Stimulated activated CD8-positive, alpha-beta memory T cell treated with anti-CD3 and anti-CD28 coated beads, Interleukin-7, amount 100 ng/mL, for 48 hours (primary cell): ENCODE measurements at places on chromosomes 6 and 20.
A peak's percentile ranks its signal among the peaks of the same experiment; 100 is the strongest.

DNA sequence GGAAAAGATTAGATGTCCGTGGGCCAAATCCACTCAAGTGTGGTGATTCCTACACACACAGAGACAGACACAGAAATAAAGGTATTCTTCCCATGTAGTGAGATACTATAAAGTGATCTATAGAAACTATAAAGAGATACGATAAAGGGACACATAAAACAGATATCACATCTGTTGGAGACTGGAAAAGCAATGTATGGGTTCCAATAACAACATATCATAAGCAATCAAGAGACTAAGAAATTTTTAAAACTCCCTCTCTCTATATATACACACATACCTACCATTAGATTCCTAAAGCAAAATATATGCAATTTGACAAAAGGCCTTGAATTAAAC lies 5.2 kb downstream of the PPP1R10 start:
- DNase-seq, result no peak

- no peak for DNase-seq
Observed at GRCh38 chr20:49892260-49892659, 23.1 kb downstream of the SPATA2 start.

- no peak for DNase-seq
Observed at GRCh38 chr20:35698298-35699126, 640 bp downstream of the NFS1 start.

DNA sequence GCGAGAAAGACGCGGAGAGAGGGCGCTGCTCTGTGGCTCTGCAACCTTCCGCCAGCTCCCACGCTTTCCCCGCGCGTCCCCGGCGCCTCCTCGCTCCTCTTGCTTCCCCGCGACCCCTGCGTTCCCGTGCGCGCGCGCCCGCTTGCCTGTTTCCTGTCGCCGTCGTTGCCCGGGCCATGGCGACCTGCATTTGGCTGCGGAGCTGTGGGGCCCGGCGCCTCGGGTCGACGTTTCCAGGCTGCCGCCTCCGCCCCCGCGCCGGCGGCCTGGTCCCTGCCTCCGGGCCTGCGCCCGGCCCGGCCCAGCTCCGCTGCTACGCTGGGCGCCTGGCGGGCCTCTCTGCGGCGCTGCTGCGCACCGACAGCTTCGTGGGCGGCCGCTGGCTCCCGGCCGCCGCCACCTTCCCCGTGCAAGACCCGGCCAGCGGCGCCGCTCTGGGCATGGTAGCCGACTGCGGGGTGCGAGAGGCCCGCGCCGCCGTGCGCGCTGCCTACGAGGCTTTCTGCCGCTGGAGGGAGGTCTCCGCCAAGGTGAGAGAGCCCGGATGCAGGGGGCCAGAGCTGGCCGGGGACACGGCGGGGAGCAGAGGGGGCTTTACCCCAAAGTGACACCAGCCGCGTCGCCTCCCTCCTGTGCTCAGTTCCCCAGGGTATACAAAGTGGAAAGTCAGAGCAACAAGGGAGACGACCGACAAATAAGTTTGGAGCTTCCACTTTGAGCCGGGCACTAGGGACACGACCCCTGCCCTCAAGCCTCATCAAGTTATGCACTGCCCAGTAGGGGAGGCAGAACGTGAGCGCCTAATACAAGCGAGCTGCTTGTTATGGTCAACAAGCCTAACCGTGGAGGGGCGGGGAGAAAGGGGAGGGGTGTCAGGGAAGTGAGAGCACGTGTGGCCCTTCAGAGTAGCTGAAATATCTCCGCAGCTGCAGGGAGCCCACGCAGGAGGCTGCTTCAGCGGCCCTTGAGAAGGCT lies at the start of gene ALDH5A1:
TSS of gene ALDH5A1 (plus strand) at position 149 of the 975 bp plus-strand sequence. CDS start at position 177, 28 bp downstream.
- peak; percentile 60 for DNase-seq

DNA sequence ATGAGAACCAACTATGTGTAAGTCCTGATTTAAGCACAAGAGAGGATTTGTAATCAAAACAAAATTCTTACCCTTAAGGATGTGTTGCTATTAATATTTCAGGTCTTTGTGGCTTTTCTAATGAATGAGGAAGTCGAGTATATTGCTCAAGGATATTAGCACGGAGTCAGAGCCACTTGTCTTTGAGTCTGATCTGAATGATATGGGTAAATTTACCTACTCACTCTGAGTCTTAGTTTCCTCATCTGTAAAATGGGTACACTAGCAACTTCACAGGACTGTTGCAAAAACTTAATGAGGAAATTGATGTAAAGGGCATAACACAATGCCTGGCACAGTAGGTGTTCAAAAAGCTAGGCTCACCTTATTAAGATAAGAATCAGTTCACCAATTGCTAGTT lies 30.0 kb upstream of the QKI start:
- no peak for DNase-seq

DNA sequence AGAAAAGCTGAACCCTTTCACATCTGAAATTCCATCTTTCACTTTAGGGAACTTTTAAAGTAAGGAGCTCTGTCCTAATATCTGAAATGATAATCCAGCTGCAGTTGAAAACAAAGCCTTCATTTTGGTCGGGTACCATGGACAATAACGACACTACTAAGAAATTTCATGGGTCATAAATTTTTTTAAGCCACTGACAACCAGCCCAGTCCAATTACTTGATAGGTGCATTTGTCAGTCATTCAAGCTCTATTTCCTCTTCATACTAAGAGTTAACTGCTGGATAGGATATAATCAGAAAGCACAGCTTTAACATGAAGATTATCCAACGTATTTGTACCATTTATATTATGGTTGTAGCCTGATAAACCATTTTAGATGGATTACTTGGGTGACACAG lies 52.5 kb downstream of the MMUT start:
- no peak for DNase-seq

GRCh38 chr20:32787168-32787567 lies 25.0 kb downstream of the DNMT3B start:
- DNase-seq, result no peak

- DNase-seq, result no peak
Observed at GRCh38 chr6:88115307-88115706, 50.8 kb downstream of the CNR1 start.

DNA sequence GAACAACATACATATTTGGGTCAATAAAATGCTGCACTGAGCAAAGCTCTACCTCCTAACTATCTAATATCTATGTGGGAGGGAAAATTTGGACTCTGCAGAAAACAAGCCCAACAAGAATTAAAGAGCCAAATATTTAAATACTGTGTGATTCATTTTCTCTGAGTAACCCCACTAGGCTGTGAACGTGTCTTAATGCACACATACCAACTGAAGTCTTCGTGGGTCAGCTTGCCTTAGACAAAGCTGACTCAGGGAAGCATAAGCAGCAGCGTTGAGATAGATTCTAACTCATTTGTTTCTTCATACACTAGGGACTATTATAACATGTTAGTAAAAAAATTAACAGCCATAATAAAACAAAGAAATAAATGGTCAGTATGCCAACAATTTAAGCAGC lies 114.3 kb downstream of the GJA1 start:
- DNase-seq, result no peak

- no peak for DNase-seq
Observed at GRCh38 chr6:136963259-136963658, 41.2 kb downstream of the SLC35D3 start.

DNA sequence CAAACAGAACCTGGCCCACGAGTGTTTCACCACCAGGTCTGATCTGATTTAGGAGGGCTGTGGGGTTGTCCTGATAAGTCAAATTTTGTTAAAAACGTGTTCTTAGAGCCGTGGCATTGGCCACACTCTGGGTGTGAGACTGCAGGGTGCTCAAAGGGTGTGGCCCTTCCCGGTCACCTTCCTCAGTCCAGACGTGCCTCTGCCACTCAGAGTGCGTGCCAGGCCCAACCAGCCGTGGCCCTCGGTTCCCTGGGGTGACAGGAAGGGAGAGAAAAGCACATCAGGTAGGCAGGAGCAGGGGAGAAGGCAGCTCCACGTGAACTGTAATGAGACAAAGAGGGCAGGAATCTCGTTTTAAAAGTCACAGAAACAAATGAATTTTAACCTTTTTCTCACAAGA lies 115.4 kb downstream of the FAM120B start:
- no peak for DNase-seq

DNA sequence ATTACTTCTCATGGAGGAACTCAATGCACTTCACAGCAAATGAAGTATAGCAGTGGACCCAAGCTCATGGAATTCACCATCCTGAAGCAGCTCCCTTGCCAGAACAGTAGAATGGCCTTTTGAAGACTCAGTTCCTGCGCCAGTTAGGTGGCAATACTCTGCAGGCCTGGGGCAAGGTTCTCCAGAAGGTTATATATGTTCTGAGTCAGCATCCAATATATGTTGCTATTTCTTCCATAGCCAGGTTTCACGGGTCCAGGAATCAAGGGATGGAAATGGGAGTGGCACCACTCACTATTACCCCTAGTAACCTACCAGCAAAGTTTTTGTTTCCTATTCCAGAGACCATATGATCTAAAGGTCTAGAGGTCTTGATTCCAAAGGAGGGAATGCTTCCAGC lies 56.4 kb upstream of the CNKSR3 start:
- DNase-seq, result no peak

DNA sequence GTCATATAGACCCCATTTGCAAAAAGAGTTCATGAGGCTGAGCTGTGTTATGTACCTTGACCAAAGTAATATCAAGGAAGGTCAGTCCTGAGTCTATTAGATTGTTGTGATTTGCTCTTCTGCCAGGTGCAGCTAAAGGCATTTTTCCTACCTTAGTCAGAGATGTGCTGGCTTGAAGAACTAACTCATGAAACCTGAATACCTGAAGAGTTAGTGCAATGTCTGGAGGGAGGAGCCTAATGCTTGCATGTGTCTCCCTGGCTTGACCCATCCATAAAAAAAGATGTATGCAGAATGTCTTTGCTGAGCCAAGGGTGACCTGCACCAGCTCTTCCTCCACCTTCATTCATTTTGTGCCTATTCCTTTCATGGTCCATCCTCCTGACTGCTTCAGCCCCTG lies 742.0 kb downstream of the KIF16B start:
- DNase-seq, result no peak

GRCh38 chr6:157667211-157668008 lies 155.6 kb upstream of the SNX9 start:
- DNase-seq, result peak; percentile 20

- no peak for DNase-seq
Observed at GRCh38 chr6:170129691-170130171, 161.1 kb downstream of the DLL1 start.

DNA sequence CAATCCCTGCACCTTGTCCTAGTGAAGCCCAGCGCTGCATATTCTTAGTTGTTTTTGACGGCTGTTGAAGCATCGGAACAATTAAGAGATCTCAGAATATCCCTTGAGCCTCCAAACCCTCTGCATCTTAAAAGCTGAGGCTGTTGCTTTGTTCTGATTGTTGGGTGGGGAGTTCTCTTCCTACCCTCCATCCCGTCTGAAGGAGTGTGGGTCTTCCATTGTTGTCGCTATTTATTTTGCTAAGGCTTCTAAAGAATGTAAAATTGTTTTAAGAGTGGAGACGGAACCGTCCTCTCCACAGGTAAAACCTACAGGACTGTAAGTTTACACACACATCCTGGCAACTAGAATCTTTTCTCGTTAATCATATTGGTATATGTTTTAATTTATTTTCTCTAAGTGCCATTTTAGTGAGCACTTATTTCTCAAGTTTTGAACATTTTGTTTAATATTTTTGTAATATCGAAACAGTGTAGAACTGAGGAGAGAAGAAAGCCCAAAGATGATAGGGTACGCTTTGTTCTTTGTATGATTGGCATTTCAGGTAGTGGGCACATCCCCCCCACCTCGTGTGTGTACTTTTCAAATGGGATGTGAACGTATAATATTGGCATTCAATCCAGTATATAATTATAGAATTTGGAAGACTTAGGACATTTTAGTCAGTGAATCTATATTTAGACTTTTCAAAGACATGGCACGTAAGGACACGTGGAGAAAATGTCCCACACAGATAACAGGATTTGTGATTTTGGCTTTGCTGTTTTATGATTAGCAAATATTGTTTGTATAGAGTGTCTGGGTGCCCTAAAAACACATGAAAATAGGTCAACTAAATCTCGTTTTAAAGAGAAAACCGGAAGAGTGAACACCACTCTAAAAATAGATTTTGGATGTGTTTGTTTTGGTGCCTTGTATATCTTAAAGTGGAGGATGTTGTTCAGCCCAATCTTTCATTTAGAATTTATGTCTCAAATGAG lies 1.3 kb downstream of the RNF146 start:
- no peak for DNase-seq

- DNase-seq, result no peak
Observed at GRCh38 chr6:145729887-145730286, 5.4 kb downstream of the EPM2A start.

DNA sequence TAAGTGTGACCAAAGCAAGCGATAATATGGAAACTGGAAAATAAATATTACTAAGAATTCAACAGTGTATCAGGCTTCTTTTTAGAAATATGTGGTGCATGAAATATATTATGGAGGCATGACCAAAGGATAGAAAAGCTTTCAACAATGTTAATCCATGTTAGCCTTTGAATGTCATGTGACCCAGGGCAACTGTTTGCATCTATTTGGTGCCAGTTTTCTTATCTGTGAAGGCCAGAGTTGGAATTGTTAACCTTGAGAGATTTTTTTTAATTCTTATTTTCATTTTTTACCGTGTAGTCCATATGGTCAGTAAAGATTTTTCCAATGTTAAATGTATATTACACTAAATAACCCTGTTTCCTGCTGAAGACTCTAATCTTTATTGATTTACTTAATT lies 411.1 kb downstream of the BCKDHB start:
- DNase-seq, result no peak

GRCh38 chr6:150765067-150765764 lies 100.3 kb upstream of the MTHFD1L start:
- no peak for DNase-seq

- DNase-seq, result no peak
Observed at GRCh38 chr6:56891754-56892153, 63.2 kb upstream of the BEND6 start.

DNA sequence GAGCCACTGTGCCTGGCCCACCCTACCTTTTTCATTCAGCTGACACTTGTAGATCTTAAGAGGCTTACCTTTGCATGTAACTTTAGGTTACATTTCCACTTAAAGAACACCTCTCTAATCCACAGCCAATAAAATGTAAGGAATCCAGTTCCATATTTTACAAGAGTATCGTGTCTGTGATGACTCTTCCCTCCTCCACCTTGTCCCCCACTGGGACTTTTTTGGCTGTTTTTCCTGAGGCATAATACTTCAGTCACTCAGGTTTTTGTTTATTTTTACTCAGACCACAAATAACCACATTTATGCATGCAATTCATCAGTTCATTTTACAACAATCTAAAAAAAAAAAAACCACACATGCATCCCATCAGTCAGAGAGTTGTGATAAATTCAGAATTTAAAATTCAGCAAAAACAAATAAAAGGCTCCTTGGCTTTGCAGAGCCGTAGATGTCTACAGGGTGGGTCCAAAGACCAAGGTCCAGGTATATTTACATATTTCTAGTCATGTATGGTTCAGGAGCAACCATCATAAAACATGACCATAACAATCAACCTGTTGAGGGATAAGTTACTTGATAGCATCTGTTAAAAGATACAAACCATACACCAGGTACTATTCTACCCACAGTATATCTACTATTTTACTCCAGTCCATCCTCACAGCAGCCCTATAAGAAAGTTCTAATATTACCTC lies 9.9 kb downstream of the ATXN1 start:
- DNase-seq, result no peak
